Type B pancreatic cell (in vitro differentiated cells): ENCODE measurements at places on chromosomes 12 and 14. TPM values are rescaled to one million over a fixed set of nuclear protein-coding genes. Genes with fewer than 3 reads are reported as not detected.
A peak's percentile ranks its signal among the peaks of the same experiment; 100 is the strongest.

Gene KLHL33
- total RNA-seq: not detected in 2 replicates

Gene TAS2R19
- 3.1 and 3.5 TPM in 2 replicates for total RNA-seq

DNA sequence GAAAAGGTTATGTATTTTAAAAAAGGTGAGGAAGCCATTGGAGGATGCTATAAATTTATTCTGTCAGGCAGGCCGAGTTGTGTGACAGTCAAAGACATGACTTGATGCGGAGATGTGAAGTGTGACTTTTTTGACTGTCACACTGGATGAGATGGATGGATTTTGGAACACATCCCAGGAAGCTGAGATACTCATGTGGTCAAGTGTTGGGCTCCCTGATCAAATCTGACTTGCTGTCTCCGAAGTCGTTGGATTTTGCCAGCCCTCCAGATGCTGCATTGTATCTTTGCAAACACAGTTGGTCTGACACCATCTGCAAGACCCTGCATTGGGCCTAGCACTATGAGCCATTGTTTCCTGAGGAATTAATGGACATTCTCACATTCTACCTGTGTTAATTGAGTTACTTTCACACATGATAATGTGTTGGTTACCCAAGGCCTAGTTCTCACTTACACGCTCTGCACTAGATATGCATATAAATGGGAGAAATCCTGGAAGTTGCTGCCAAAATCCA, 204.0 kb upstream of the PRKD1 start:
- H3K27ac ChIP-seq: no peak overlapping the region
- DNase-seq: no peak
- peaks cover 21% of the 10 kb centered on the region for H3K27me3 ChIP-seq
- no peaks in the 10 kb centered on the region for H3K36me3 ChIP-seq

- H3K27me3 ChIP-seq: no peaks in the 10 kb centered on the region
- H3K27ac ChIP-seq: peak overlapping the region; percentile 75
- H3K4me3 ChIP-seq: no peak overlapping the region
- DNase-seq: no peak
- H3K36me3 ChIP-seq: peaks cover 27% of the 10 kb centered on the region
Measured at GRCh38 chr14:64444984-64445845, 20.1 kb upstream of the AKAP5 start.

- H3K4me3 ChIP-seq: peak overlapping the region; percentile 15
Measured at GRCh38 chr14:24679248-24679961, 45.4 kb upstream of the GZMB start.
